DND-41 (cell line): ENCODE measurements at places on chromosomes 12 and 14.

- no peak for DNase-seq
These were observed 487.9 kb downstream of the PCNX1 start for GRCh38 chr14:71395151-71395604.

- peak; percentile 80 for DNase-seq
These were observed 66.7 kb downstream of the RESF1 start for GRCh38 chr12:32025906-32026305.

DNA sequence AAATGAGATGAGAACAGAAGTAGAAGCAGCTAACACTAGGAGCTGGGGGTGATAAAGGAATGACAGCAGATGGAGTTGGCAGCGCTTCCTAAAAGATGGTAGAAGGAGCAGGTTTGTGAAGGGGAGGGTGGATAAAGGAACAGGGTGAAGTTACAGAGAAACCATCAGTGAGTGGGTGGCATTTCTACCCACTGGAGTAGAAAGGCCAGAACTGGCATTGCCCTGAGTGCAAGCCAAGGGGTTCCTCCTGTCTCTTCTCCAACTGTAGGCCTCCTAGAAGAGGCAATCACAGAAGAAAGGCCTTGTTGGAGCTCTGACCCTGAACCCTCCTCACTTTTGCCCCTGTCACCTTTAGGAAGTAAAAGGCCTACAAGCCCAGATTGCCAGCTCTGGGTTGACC lies 2.2 kb downstream of the KRT18 start:
- DNase-seq, result no peak

DNA sequence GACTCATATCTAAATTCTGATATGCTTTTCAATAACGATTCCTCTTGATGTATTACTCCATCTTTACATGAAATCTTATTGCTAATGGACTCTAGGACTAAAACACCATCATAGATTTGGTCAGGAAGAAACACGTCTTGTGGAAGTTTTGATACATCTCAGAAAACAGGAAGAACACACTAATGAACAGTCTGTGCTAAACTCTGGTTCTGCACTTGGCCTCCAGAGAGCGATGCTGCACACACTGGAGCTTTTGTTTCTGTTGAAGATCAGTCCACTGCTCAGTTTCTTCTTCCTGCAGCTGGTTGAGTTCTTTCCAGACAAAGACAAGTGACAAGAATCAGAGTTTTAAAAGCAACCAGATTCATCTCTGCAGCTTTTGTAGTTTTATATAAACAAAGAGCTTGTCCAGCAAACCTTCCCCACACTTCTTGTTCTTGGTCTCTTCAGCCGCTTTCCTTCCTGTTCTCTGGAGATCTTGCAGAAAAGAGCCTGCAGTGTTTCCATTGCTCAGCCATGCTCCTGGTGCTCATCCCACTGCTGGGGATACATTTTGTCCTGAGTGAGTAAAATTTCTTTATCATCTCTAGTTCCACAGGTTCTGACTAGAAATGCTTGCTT lies 229.1 kb upstream of the OR4E1 start:
- DNase-seq, result peak; percentile 63

GRCh38 chr12:104150416-104150815 lies 12.4 kb upstream of the NFYB start:
- no peak for DNase-seq

DNA sequence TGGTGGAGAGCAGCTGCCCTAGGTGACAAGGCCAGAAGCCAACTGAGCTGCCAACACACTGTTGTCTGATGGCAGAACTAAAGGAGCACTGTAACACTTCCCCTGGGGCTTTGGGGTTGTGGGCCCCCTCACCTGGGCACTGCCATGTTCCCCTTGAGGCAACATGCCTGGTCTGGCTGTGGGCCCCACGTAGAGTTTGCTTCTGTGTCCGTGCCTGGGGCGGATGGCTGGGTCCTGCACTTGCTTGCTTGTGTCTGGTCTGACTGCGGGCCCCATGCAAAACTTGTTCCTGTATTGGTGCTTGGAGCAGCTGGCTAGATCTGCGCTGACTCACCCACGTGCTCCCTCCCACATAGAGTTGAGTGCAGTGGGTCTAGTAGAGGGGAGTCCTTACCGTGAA lies 78.4 kb downstream of the MNAT1 start:
- no peak for DNase-seq

GRCh38 chr12:105705765-105706164 lies 375.3 kb downstream of the C12orf75 start:
- peak; percentile 14 for DNase-seq

- peak; percentile 6 for DNase-seq
These were observed 238.8 kb downstream of the PPFIA2 start for GRCh38 chr12:81520064-81520945.

- DNase-seq, result no peak
These were observed 845 bp downstream of the L3HYPDH start for GRCh38 chr14:59483363-59483762.

DNA sequence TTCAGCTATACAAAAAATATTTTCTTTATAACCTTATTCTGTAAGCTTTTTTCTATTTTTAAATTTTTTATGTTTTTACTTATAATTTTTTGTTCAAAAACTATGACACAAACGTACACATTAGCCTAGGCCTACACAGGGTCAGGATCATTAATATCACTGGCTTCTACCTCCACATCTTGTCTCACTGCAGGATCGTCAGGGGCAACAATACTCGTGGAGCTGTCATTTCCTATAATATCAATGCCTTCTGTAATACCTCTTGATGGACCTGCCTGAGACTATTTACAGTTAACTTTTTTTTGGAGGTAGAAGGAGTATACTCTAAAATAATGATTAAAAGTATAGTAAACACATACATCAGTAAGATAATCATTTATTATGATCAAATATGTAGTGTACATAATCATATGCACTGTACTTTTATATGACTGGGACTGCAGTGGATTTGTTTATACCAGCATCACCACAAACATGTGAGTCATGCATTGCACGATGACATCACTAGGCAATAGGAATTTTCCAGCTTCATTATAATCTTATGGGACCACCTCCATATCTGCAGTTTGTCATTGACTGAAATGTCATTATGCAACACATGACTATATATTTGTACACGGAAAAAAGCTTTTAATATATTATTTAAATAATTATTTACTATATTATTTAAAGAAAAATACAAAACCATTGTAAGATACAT lies 18.5 kb upstream of the PMCH start:
- DNase-seq, result no peak

- no peak for DNase-seq
These were observed 1126.7 kb downstream of the AACS start for GRCh38 chr12:126191949-126192348.

DNA sequence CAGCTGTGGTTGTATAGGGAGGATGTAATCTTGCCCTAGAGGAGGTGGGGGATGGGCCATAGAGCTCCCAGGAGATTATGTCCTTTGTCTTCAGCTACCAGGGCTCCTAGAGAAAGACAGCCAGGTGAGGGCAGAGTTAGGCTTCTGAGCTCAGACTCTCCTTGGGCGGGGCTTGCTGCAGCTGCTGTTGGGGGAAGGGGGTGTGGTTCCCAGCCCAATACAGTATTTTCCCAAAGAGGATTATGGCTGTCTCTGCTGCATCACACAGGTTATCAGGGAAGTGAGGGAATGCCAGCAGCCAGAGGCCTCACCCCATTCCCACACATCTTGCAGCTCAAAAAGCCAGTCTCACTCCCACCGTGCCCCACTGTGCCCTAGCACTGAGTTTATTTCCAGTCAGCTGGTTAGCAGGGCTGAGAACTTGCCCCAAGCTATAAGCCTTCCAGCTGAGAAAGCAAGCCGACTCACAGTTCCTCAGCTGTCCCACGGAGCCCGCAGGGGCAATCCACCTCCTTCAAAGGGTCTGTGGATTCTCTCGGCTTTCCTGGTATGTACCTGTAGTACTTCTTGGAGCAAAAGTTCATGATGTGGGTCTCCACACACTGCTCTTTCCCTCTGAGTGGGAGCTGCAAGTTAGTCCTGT lies 217.3 kb upstream of the CPNE8 start:
- no peak for DNase-seq

DNA sequence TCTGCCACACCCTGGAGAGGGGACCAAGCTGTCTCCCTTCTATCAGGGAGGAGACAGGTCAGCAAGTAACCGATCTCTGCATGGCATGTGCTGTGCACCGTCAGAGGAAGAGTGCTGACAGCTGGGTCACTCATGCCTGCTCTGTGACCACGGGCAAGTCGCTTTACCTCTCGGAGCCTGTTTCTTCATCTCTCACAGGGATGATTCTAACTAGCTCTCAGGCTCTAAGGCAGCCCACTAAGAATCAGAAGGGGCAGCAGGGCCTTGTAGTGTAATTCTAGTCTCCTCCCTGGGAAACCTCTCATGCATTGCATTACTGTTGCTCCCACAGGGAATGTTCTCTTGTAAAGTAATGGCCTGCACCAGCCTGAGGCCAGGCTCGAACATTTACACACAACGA lies 11.9 kb downstream of the CD9 start:
- DNase-seq, result no peak

GRCh38 chr12:30930238-30930637 lies 3.7 kb downstream of the TSPAN11 start:
- no peak for DNase-seq

DNA sequence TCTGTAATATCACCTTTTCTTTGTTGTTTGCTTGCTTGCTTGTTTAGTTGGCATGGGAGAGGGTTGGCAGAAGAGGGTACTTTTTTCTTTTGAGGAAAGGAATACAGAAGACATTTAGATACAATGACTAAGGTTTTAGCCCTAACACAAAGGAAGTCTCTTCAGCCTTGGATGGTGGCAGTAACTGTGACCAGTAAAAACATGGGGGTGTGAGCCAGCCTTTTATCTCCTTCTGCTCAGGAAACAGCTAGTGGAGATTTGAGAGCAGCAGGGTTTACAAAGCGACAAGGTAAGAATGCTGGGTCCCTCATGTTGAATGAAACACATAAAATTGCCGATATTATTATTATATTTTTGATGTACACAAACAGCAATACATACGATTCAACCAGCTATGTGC lies 40.4 kb downstream of the SLC8A3 start:
- DNase-seq, result no peak

GRCh38 chr12:12265571-12266388 lies 1.1 kb downstream of the LRP6 start:
- DNase-seq, result no peak

- DNase-seq, result no peak
These were observed 26.0 kb downstream of the MMAB start for GRCh38 chr12:109547286-109547685.

- no peak for DNase-seq
These were observed 21.5 kb downstream of the BATF start for GRCh38 chr14:75543786-75544185.

GRCh38 chr14:61718039-61718438 lies 22.7 kb downstream of the HIF1A start:
- DNase-seq, result no peak

DNA sequence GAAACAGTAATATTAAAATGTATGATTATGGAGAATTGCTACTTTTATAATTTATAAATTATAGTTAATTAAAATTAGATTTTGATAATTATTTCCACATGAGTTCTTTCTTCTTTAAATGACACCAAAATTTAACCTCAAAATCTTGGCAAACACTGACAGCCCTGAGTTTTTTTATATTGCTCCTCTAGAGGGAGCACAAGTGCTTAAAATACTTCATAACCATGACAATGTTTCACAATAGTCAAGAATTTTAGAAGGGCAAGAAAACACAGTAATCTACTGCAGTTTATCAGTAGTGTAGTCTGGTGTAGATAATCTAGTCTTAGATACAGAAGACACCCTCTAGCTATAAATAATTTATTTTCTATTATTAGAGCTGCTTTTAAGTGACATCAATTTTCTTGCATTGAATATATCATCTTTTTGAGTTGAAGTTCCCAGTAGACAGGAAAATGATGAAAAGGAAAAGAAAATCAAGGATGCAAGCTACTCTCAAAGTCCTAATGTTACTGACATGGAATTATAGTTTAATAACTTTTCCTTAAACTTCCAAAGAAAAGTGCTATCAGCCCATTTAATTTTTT lies 14.3 kb upstream of the PTGER2 start:
- peak; percentile 33 for DNase-seq

DNA sequence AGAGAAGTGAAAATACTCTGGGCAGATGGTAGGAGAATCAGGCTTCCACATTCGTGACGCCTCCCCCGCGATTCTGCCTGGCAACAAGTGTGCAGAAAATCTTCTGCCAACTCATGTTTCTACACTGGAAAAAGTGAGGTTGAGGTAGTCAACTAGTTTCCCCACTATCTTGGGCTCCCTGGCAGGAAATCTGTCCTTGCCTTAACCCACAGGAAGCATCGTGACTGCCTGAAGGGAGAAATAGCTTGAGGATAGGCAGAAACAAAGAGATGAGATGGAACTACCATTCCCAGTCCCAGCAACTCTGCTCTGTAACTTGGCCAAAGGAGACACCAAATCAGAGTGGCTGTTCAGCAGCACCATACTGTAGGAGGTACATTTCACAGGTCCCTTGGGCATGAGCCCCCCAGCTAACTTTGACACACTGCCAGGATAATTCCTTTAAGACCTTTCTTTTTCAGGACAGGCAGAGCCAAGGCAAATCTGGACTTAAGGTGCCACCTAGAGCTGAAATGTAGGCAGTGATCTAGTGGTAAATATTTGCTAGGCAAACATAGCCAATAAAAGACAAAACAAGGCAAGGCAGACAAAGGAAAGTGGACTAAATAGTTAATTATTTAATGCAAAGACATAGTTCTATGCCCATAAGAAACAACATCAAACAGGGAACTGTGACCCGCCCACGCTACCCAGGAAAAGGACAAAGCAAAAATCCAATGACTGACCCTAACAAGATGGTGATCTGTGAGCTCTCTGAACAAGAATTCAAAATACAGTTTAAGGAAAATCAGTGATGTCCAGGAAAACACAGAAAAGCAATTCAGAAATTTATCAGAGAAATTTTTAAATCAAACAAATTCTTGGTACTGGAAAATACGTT lies 205.1 kb downstream of the PTPRO start:
- DNase-seq, result no peak

- DNase-seq, result no peak
These were observed 59.9 kb downstream of the DICER1 start for GRCh38 chr14:95097385-95097784.

DNA sequence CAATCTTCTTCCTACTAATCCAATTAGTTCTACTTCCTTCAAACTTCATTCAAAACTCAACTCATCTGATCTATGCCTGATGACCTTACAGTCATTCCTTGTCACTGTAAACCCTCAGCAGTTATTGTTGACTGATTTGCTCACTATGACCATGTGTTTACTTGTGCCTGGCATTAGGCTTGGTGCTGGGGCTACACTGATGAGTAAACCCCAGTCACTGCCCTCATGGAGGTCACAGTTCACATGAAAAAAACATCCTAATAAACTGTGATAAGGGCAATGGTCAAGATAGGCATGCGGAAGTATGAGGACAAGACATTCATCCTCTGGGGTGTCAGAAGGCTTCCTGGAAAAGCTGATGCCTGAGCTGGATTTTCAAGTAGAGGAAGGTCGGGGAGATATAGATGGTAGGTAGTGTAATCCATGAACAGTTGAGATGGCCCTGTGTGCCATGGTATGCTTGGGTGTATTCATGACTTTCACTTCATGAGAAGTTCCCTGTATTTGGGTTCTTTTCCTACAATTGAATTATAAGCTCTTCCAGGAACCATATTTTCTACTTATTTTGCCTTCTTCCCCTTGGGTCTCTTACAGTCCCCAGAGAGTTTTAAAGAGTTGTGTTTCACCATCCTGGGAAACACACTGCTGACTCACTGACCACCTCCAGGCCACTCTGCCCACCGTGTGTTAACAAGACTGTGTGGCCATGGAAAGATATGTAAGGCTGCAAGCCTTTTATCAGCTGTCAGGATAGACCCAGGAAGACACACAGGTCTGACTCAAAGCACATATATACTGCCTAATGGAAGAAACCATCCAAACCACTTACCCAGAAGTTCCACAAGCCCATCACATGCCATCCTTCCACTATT lies 38.7 kb upstream of the DUSP6 start:
- DNase-seq, result no peak
